Uterine smooth muscle cell (primary cell): ENCODE measurements at places on chromosomes 12 and 14. TPM values are rescaled to one million over a fixed set of nuclear protein-coding genes. Genes with fewer than 3 reads are reported as not detected.

The GYS2 gene
- total RNA-seq = not detected in 2 replicates

The RNASE3 gene
- total RNA-seq = not detected in 2 replicates

The AGAP2 gene
- 0.33 and 0.87 TPM in 2 replicates for total RNA-seq

The GPRC5D gene
- total RNA-seq = not detected in 2 replicates

The PLA2G1B gene
- total RNA-seq = not detected in 2 replicates

The AKAP6 gene
- 10.6 and 26.6 TPM in 2 replicates for total RNA-seq

The SYCP3 gene
- under 0.01 and 0.11 TPM in 2 replicates for total RNA-seq

The TROAP gene
- total RNA-seq = 9.4 and 19.1 TPM in 2 replicates

The TEAD4 gene
- total RNA-seq = 5.3 and 6.4 TPM in 2 replicates

The KRT78 gene
- total RNA-seq = not detected in 2 replicates

The TMCC3 gene
- 9.5 and 11.8 TPM in 2 replicates for total RNA-seq

The GPR68 gene
- 1.2 and 1.9 TPM in 2 replicates for total RNA-seq

The TAS2R14 gene
- total RNA-seq = 2.9 and 3.6 TPM in 2 replicates

The MMP14 gene
- total RNA-seq = 519 and 576 TPM in 2 replicates

The NAB2 gene
- 88.9 and 104 TPM in 2 replicates for total RNA-seq
